ENCODE measurements at places on chromosomes 11 and 22. TPM values are rescaled to one million over a fixed set of nuclear protein-coding genes. Genes with fewer than 3 reads are reported as not detected.

Gene LYVE1
- not detected for total RNA-seq

Gene RIMBP3C
- total RNA-seq, result 0.15 TPM

Gene OLFML1
- not detected for total RNA-seq

Gene MS4A15
- total RNA-seq, result not detected

DNA sequence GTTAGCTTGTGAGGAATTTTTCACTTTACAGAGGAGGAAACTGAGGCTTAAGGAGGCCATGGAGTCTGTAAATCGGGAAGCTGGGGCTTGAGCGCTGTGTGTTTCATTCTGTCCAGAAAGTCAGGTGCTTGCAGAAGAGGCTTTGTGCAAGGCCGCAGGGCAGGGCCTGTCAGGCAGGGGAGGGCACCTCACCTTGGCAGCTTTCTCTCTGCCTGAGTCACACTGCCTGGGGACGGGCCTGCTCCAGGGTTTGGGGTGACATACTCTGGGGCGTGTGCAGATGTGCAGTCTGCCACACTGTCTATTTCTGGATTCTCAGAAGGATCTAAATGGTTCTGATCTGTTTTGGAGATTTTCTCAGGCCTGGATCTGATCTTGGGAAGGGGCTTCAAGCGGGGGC lies 8.4 kb downstream of the INCENP start:
- peak; percentile 65 for DNase-seq

GRCh38 chr11:20372081-20372626 lies 8.6 kb downstream of the HTATIP2 start:
- no peak for DNase-seq

DNA sequence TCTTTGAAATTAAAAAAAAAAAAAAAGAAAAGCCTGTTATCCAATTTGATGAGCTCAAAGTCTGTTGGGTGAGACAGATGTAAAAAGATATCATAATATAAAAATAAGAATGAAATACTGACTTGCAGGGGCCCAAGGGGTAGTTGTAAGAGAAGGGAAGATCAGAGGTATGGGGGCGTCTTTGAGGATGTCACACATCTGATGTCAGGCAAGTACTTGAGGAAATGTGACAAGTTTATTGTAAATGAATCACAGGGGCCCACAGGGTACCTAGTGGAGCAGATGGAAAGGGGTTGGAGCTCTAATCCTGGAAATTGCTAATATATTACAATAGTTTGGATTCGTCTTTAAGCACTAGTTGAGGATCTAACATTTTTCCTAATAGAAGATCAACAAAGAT lies 131.6 kb downstream of the MAML2 start:
- no peak for DNase-seq

- no peak for DNase-seq
Observed at GRCh38 chr22:29092243-29092642, 19.4 kb downstream of the KREMEN1 start.

DNA sequence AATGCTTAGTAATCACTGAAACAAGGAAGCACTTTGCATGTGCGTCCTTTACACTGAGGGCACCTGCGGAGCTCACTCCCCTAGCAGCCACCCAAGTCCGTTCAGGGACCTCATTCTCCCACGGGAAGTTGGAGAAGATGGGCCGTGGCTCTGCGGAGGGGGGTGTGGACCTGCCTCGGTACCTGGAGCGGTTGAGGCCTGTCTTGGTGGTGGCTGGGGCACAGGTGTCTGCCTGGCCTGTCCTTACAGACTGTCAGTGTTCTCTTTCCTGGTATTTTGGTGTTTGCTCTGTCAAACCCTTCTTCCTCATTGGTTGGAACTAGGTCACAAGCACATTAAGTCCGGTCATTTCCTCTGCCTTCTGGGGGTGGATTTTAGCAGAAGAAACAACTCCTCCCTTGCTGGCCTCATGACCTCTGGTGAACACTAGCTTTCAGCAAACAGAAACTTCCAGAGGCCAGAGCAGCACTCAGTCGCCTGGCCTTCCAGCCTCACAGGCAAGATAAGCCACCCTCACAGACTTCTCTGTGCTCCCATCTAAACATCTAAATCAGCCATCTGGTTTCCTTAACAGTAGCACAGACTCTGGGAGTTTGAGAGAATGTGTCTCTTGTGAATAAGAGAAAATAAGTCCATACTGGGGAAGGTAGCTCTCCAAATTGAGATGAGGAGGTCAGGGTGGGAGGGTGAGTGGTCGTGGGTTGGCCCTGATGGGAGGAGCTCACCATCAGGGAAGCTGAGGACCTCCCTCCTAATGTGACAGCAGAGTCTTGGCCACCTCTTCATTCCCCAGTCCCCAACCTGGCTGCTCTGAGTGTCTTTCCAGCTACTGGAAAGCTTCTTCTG lies 8.6 kb downstream of the SNAP29 start:
- no peak for DNase-seq

All from PC-9 (cell line).